ENCODE measurements at places on chromosomes 1 and 21. TPM values are rescaled to one million over a fixed set of nuclear protein-coding genes. Genes with fewer than 3 reads are reported as not detected.

DNA sequence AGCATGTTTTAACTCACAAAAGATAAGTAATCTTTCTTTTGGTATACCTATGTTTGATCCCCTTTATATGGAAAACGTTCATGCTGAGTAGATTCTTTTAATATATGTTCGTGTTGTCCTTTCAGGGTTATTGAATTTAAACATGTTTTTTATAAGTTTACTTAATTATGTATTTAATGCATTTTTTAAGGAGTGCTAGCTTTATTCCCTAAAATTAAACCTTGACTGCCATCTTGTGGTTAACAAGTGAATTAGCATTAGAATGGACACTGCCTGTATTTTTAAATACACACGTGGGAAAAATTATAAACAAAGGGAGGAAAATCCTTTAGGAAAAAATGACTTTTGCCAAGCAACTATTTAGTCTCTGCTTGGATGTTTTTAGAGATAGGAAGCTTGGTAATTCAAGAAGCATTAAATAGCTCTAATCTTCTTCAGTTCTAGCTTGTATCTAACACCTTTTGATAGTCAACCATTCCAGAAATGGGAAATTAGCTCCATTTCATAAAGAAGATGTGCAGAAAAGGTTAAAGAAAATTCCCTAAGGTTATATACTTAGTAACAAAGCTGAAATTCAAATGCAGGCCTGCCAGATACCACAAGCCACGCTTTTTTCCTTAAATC, 43.0 kb downstream of the UBE2U start:
- no peak for DNase-seq

GRCh38 chr1:64095832-64096231, 107.6 kb upstream of the UBE2U start:
- DNase-seq = no peak

- DNase-seq = no peak
Observed at GRCh38 chr21:28235169-28235895, 757.3 kb downstream of the LTN1 start.

- DNase-seq = peak; percentile 20
Observed at GRCh38 chr1:200488375-200489165, 78.7 kb upstream of the ZNF281 start.

GRCh38 chr1:197771386-197771785, 3.9 kb downstream of the DENND1B start:
- DNase-seq = no peak

The PTPRF gene
- 0.86 TPM for total RNA-seq

DNA sequence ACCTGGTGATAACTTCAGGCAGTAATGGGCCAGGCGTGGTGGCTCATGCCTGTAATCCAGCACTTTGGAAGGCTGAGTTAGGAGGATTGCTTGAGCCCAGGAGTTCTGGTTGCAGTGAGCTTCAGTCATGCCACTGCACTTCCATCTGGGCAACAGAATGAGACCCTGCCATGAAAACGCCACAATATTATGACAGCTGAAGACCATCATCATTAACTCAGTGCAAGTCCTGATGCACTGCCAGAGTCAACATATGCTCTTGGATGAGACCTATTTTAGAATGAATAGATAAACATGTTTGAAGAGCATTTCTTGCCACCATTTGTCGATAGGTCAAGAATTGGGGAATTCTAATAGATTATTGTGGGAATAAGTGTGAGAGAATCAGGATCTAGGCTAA, 26.4 kb downstream of the HENMT1 start:
- no peak for DNase-seq

DNA sequence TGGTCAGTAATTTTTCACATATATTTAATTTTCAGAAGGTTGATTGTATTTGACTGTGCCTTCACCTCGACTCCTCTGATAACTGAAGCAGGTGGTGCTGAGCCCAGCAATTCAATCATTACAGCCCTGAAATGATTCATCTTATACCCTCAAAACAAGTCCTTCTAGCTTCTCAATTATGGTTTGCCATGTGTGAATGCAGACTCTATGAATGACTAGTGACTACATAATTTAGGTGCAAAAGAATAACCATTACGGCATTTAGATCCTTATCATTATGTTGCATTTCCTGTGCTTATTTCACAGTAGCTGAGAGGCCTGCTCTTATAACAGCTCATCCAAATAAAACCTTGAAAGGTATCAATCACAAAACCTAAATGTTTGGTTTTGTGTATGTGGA, 54.0 kb upstream of the COL11A1 start:
- no peak for DNase-seq

GRCh38 chr1:33610391-33610790, 137.9 kb downstream of the ZSCAN20 start:
- DNase-seq = no peak

All from activated T-cell treated with anti-CD3 and anti-CD28 coated beads, Interleukin-2, amount 50 U/mL, for 4 hours (primary cell).